ENCODE measurements at places on chromosomes 7 and 10.

GRCh38 chr10:110056822-110057221 lies 49.0 kb downstream of the ADD3 start:
- DNase-seq = no peak

GRCh38 chr10:127972751-127973357 lies 66.0 kb downstream of the PTPRE start:
- no peak for DNase-seq

GRCh38 chr10:51706225-51706624 lies 6.8 kb upstream of the CSTF2T start:
- no peak for DNase-seq

GRCh38 chr10:111705021-111705420 lies 478.5 kb downstream of the GPAM start:
- DNase-seq = no peak

- no peak for DNase-seq
Observed at GRCh38 chr10:46068117-46068516, 22.0 kb upstream of the MSMB start.

- no peak for DNase-seq
Observed at GRCh38 chr10:47400251-47400650, 16.2 kb upstream of the ZNF488 start.

DNA sequence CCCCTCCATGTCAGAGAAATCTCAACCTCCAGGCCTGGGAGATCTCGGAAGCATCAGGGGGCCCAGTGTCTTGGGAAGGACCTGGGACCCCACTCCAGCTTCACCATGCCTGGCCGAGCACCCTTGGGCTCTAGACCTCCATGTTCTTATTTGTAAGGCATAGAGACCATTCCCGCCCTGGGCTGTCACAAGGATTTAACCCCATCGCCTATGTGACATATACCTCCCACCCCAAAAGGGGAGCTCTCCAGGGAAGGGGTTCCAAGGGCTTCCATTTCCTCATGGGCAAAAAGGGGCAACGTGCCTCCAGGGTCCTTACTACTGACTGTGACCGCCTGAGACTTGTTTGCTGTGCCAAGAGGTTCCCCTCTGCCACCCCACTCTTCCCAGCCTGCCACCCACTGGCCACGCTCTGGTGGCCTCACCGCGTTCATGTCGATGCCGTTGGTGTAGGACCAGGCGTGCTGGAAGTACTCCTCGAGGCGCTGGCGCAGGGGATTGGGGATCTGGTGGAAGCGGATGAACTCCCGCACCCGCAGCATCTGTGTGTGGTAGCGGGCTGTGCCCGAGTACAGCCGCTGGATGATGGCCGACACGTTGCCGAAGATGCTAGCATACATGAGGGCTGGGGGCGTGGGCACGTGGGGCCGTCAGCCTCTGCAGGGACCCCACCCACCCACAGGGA lies 27.5 kb downstream of the KCNH2 start:
- DNase-seq = no peak

DNA sequence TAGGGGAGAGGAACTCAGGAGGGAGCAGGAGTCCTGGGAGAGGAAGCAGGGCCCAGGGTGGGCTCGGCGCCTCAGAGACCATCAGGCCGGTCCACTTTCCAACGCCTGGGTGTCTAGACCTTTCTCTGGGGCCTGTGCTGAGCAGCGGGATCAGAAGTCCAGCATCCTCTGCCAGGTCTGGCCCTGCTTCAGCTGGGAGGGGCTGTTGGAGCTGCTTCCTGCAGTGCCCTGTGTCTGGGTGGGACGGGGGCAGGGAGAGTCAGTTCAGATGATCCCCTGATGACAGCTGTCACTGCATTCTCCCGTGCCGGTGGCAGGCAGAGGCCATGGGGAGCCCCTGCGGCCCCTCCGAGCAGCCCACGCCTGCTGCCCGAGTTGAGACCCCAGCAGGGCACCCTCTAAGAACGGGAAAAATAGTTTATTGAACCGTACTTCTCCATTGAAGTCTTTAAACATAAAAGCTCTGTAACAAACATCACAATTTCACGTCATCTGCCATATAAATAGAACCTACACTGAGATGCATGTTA lies 23.3 kb downstream of the AP5Z1 start:
- DNase-seq = no peak

All from WTC11 (cell line).